Ovary (tissue), 10 donors: ENCODE measurements at places on chromosomes 2 and 18.

- peak; percentile 39 for DNase-seq
Observed at GRCh38 chr2:216242365-216242764, 129.9 kb downstream of the MARCHF4 start.

GRCh38 chr2:79554899-79555298 lies 42.0 kb downstream of the CTNNA2 start:
- DNase-seq: no peak

DNA sequence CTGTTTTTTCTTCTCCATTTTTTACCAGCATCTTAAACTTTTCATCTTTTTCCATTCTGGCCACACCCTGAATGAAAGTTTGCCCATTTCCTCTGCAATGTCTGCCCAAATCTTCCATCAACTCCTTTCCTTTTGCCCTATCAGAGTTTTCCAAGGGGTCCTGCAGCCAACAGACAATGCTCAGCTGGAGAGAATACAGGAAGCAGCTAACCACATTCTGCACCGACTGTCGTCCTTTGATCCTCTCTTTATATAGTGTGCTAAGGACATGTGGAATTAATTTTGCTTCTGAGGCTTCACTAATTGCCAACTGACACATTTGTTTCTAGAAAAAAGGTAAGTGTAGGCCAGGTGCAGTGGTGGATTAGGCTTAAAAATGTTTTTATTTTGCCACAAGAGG lies 50.5 kb upstream of the DLX2 start:
- no peak for DNase-seq

DNA sequence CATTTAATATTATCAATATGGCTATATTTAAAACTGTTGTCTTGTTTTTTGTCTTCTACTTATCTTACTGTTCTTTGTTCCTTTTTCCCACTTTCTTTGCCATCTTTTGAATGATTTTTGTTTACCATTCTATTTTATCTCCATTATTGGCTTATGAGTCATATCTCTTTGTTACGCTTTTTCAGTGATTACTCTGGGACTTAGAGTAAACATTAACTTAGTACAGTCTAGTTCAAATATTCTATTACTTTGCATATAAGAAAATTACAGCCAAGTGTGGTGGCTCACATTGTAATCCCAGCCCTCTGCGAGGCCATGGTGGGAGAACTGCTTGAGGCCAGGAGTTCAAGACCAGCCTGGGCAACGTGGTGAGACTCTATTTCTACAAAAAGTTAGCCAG lies 26.1 kb downstream of the ADCY3 start:
- no peak for DNase-seq

DNA sequence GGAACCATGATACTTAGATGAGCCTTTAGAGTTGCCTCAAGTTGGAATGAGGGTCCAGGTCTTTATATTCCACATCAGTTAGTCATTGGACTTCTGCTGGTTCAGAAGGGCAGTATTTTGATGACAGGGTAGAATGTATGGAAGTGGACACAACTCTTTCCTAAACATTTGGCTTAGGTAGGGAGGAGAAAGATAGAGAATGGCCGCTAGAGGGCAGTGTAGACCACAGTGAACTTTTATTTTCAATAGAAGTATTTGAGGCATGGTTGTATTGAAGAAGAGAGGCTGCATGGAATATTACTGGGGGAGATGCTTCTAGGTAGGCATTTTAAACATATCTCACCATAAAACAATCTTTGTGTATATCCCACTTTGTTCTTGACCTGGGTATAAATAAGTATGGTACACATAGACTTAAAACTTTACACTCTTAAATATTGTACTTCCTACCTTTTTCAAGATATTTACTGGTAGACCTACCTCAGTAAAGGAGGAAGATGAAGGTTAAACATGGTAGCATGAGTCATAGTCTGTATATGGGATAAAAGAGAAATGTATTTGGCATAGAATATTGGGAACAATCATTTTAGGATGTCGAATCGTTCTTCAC lies 497.6 kb upstream of the FAM98A start:
- peak; percentile 20 for DNase-seq

GRCh38 chr2:148048475-148049221 lies 27.8 kb downstream of the MBD5 start:
- no peak for DNase-seq

DNA sequence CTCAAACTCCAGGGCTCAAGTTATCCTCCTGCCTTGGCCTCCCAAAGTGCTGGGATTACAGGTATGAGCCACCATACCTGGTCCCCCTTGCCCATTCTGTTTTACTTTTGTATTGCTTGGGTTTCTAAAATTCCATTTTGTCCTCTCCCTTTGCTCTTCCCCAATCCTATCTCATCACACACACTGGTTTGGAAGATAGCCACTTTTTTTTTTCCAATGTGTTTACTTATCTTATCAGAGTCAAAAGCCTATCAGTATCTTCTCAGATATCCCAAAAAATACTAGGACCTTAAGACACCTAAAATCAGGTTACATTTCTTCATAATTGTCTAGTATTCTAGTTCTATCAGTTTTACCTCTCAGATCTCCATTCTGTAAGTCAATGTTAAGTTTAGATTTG lies 56.1 kb downstream of the MSH2 start:
- no peak for DNase-seq
